Astrocyte of the spinal cord (primary cell): ENCODE measurements at places on chromosomes 12 and 14.

- DNase-seq: no peak
Observed at GRCh38 chr12:25020621-25021243, 71.8 kb upstream of the BCAT1 start.

DNA sequence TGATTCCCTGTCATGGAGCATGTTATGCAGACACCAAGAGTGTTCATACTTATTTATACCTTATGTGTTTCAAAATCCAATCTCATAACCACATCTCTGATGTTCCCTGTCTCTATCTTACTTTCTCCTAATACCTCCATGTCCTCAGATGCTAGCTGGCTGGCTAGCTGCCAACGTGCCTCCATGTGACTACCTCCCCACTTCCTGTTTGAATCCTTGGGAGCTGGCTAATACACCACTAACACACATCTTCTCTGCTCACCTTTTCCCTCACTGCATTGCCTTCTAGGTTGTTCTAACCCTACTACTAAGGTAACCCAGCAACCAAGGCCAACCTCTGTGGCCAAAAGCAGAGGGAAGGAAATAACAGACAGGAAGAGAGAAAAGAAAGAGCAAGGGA is 27.3 kb downstream of the TTC5 start:
- DNase-seq: no peak

- peak; percentile 78 for DNase-seq
Observed at GRCh38 chr14:64707661-64708060, 3.4 kb downstream of the PLEKHG3 start.

- DNase-seq: no peak
Observed at GRCh38 chr14:103530831-103531230, 1.8 kb downstream of the TRMT61A start.

GRCh38 chr14:31950764-31951637 is 126.1 kb upstream of the ARHGAP5 start:
- peak; percentile 61 for DNase-seq

- no peak for DNase-seq
Observed at GRCh38 chr14:93981316-93982229, 5.2 kb upstream of the ASB2 start.

DNA sequence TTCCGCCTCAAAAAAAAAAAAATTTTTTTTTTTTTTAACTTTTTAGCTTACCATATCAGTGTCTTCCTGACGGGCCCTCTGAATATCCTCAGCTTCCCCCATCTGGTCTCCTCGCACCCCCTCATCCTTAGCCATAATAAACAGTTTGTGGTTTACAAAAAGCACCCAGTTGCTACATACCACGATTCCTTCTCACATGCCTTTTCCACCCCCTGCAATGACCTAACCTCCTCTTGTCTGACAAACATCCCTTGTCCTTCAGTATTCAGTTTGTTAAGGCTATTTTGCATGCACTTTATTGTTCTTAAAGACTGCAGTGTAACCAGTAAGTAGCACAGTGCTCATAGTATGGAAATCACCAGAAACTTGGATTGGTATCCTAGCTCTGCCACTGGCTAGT is 88.5 kb downstream of the PPM1H start:
- peak; percentile 67 for DNase-seq

- peak; percentile 97 for DNase-seq
Observed at GRCh38 chr12:92745856-92746550, 43.2 kb downstream of the PLEKHG7 start.

- DNase-seq: no peak
Observed at GRCh38 chr14:52078095-52078531, 9.3 kb upstream of the NID2 start.

DNA sequence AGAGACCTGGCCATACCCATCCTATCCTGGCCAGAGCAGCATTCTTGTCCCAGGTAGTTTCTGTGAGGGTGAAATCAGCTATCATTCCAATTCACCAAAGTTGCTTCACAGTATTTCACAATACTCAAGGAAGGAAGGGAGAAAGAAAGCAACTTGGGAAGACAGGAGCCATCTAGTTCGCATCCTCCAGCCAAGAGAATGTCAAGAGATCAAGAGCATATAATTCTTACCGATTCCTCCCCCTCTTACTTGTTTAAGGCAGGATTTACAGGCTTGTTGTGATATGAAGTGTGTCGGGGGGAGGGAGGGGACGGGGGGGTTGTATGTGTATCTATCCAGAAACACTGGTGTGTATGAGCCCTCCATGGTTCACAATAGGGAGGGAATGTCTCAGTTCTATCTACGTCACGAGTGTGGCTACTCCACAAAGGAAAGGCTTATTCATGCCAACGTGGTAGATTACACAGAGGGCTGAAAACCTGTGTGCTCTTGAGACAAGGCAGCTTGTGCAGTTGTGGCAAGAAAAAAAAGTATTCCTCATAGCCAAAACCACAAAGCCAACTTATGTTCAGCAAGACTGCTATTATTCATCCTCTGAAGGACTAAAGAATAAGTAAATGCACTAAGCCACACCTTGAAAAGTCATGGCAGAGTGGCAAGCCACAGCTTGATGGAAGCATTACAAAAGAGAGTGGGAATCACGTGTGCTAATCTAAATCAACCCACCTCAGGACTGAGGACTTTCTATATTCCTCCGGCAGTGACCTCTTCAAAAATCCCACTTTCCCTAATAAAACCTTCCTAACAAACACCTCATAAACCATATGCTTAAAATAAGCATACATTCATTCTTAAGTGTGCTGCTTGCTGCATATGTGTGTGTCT is 35.0 kb downstream of the CORO1C start:
- peak; percentile 99 for DNase-seq

DNA sequence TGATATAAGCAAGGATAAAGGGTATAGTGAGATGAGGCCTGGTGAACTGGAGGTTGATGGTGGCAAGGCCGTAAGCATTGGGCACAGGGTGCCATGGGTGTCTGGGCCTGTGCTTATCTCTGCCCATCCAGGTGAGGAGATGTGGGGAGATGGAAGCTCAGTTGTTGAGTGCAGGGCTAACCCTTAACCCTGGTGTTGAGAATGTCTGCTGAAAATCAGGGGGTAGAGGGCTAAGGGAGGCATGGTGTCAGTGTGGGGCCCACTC is 86.1 kb downstream of the SYNE2 start:
- no peak for DNase-seq

DNA sequence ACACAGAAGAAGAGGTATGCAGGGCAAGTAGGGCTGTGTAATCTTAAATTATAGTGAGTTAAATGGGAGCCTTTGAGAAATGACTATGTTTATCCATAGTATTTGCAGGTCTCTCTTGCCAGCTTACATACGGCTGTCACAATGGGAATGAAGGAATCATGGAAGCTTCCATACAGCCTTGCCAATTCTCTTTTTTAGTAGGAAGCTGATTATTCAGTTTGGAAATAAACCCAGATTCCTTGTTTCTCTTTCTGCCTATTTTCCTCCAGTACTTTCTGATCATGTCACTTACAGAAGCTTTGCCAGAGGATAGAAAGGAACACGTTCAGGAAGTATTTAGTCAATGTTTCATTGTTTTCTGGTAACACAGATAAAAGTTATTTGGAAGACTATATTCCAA is 217.4 kb upstream of the DIO2 start:
- no peak for DNase-seq

- DNase-seq: peak; percentile 13
Observed at GRCh38 chr12:109900752-109901580, 892 bp downstream of the TCHP start.

- DNase-seq: peak; percentile 86
Observed at GRCh38 chr14:67934087-67934486, 114.5 kb downstream of the RAD51B start.

DNA sequence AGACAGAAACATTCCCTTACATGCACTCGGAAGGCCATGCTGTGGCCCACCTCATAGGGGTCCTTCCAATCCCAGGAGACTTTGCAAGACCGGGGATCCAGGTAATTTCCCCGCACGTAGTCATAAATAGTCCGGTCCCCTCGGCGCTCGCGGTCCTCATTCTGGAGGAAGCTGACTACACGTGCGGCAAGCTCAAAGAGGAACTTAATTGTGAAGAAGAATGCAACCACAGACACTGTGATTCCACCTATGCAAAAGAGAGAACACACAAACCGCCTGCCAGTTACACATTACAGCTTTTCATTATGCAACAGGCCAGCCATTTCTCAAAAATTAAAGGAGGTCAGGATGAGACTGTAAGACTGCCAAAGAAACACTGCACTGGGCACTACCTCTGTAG is 28.4 kb downstream of the AREL1 start:
- DNase-seq: no peak

- DNase-seq: no peak
Observed at GRCh38 chr12:44381341-44381740, 494.8 kb downstream of the NELL2 start.

GRCh38 chr14:30214461-30215090 is 286.9 kb upstream of the PRKD1 start:
- DNase-seq: peak; percentile 85

DNA sequence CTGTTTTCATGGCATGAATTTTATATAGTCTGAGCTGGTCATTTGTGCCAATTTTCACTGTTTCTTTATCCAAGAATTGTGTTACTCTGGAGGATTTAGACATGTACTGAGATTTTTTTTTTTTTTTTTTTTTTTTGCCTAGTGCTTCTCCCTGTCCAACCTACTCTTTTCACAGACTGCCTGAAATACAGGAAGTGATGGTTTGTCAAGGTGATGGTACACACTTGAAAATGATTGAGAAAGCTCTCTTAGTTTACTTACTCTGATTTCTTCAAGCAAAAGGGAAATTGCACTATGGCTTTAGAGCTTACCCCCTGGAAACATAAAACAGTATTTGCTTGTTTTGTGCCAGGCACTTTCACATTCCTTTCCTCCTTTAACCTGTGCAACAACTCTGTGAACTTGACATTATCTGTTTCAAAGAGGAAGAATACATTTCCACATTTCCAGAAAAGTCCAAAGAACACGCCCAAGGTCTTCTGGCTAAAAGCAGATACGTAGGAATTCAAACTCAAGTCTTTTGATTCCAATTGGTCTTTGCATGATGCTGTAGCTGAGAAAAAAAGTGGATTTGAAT is 181.1 kb downstream of the SLC15A5 start:
- DNase-seq: no peak

DNA sequence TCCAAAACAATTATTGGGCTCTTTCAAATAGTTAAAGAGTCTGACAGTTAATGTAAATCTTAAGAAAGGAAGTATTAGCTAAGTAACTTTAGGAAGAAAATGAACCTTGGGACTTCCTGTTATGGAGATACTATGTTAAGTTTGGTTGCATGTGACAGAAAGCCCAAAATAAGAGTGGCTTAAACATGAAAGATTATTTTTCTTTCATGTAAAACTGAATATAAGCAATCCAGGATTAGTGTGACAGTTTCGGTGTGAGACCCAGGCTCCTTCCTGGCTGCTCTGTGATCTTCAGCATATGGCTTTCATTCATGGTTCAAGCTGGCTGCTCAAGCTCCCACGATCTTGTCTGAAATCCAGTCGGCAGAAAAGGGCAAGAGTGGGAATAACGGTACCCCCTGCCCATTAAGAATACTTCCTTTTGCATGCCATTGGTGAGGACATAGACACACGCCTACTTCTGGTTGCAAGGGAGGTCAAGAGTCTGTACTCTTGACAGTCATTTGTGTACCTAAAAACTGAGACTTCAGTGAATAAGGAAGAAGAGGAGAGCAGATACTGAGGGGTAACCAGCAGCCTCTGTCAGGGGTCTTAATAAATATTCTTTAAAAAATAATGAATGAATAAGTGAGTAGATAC is 2.2 kb upstream of the RPAP3 start:
- DNase-seq: no peak

DNA sequence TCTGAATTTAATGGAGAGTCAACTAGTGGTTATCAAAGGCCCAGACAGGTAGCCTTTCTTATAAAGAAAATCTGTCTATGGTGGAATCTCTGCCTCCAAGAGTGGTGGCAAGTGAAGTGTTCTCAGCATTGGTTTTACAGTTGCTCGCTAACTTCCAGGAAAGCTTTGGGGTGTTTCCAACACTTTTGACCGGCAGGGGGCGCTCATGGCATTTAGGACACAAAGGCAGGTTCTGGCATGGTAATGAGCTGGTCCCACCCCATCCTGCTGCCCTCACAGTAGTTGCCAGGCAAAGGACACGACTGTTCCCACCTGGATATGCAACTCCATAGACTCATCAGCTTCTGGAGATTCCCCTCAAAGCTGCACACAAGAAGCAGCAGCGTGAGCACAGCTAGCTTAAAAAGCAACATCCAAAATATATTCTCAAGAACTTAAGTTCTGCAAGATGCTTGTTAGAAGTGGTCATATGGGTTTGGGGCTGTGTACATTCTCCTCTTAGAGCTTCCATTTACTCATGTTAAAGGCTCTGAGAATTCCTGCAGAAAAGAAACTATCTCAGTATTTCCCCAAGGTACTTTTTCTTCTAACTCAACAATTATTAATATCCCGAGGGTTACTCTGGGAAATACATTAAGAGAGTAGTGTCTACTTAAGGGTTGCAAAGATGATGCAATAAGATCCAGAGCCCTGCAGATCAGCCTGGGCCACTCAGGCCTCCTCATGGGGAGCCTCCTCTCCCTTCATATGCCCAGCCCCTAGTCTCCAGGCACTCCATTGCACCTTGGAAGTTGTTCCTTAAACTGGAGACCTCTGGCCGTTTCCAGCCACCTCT is 14.8 kb downstream of the PROX2 start:
- peak; percentile 79 for DNase-seq

GRCh38 chr12:7472060-7472459 is 28.1 kb upstream of the CD163L1 start:
- no peak for DNase-seq

- no peak for DNase-seq
Observed at GRCh38 chr12:78566456-78566855, 298.1 kb upstream of the SYT1 start.

DNA sequence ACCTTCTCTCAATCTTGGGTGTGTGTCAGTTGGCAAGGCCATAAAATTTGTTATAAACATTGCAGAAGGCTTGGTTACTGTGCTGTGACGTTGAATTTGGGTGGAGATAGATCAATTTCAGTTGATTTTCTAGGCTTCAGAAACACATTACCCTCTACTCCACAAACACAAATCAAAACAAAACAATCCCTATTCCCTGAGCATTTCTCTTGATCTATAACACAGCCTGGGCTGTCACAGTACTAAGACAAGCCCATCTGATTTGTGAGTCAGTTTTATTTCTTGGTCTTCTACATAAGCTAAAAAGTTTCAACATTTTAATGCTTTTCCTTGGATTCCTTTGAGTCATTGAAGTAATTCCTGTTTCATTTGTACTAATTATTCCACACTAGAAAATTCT is 79.8 kb downstream of the PTPN11 start:
- DNase-seq: no peak
